Activated CD8-positive, alpha-beta memory T cell treated with anti-CD3 and anti-CD28 coated beads for 1 hour (primary cell): ENCODE measurements at places on chromosomes 2 and 18.

DNA sequence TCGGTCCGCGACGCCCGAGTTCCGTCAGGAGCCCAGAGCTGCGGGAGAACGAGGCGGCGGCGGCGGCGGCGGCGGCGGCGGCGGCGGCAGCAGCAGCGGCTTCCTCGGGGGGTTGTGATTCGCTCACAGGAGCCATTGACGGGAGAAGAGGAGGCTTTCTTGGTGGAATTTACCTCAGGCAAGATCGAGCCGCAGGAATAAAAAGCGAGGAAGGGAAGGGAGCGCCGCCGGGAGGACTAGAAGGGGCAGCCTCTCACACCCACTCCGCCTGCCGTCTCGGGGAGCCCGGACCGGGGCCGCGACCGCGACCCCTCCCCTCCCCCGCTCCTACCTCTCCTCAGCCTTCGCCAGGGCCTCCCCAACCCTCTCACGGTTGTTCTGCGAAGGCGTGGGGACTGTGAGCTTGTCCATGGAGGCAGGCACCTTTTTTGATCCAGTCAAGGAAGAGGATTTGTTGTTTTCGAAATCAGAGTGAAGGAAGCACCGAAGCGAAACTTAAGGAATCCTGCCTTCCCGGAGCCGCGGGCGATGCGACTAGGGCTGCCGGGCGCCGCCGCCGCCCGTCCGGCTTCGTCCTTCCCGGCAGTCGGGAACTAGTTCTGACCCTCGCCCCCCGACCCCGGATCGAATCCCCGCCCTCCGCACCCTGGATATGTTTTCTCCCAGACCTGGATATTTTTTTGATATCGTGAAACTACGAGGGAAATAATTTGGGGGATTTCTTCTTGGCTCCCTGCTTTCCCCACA is 506 bp downstream of the BMPR2 start:
- peak; percentile 28 for DNase-seq

DNA sequence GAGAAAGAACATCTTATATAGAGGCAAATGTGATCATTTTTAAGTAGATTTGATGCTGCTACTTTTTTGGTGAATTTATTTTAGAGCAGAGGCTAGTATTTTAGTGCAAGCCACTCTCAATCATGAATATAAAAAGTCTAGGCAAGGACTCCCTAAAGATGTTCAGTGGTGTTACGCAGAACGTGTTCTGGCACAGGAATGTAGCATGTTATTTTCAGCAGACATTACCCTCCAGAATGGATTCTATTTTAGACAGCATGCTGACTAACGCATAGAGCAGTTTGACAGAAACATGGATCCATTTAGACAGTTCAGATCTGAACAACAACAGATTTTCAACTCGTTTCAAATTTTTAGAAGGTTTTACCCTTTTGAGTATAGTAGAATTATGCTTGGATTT is 54.1 kb downstream of the DSC3 start:
- no peak for DNase-seq

DNA sequence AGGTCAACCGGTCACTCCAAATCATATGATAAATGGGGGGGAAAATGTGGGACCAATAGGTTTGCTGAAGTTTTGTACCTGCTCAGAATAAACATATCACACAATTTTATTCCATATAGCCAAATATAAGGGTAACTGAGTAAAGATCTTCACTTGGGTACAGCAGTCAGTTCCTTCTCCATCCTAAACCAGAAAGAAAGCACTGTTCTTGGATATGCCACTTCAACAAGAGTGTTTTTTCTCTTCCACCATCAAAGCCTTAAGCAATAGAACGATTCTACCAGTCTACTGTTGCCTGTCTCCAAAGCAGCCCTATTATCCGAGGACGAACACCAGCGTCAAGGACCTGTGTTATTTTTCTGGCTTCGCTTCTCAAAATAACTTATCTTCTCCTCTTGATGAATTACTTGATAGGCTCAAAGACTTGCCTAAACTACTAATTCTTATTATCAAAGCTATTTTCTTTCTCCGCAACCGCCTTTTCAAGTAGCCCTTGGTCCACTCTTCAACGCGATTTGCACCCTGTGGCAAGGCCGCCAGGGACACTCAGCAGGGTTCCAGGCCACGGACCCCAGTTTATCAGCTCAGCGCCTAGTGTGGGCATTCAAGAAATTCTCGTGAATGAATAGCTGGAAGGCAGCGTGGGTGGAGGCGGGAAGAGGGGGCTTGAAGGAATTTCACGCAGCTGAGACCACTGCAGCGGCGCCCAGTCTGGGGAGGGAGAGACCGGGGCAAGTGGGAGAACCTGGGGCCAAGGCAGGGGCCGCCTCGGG is 646 bp downstream of the ALS2 start:
- no peak for DNase-seq

DNA sequence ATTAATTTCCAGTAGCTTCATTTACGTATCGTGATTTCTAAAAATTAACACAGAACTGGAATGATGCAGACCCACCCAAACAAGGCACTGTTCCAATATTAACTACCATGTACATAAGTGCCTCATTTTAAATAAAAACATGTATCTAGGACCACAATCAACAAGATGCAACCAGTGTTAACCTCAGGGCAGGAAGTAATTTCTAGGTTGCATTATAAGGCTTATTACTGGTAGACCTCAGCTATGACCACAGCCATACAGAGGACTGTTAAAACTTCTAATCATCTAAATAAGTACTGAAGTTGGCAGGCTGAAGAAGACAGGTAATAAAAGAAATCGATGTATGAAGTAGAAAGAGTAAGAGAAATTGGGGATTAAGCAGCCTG is 262.9 kb downstream of the HDAC4 start:
- DNase-seq = no peak

DNA sequence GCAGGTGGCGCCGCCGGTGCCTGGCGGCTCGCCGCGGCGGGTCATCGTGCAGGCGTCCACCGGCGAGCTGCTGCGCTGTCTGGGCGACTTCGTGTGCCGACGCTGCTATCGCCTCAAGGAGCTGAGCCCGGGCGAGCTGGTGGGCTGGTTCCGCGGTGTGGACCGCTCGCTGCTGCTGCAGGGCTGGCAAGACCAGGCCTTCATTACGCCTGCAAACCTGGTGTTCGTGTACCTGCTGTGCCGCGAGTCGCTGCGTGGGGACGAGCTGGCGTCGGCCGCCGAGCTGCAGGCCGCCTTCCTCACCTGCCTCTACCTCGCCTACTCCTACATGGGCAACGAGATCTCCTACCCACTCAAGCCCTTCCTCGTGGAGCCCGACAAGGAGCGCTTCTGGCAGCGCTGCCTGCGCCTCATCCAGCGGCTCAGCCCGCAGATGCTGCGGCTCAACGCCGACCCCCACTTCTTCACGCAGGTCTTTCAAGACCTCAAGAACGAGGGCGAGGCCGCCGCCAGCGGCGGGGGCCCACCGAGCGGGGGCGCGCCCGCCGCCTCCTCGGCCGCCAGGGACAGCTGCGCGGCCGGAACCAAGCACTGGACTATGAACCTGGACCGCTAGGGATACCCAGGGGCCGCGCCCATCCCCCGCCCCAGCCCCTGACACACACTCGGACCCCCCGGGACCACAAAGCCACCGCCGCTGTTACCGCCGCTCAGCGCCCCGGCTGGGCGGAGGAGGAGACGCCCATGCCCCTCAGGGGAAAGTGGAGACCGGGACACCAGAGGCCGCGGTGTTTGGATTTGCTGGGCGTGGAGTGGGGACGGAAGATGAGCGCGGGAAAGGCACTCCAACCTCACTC is 1.1 kb downstream of the CDK5R2 start:
- no peak for DNase-seq

DNA sequence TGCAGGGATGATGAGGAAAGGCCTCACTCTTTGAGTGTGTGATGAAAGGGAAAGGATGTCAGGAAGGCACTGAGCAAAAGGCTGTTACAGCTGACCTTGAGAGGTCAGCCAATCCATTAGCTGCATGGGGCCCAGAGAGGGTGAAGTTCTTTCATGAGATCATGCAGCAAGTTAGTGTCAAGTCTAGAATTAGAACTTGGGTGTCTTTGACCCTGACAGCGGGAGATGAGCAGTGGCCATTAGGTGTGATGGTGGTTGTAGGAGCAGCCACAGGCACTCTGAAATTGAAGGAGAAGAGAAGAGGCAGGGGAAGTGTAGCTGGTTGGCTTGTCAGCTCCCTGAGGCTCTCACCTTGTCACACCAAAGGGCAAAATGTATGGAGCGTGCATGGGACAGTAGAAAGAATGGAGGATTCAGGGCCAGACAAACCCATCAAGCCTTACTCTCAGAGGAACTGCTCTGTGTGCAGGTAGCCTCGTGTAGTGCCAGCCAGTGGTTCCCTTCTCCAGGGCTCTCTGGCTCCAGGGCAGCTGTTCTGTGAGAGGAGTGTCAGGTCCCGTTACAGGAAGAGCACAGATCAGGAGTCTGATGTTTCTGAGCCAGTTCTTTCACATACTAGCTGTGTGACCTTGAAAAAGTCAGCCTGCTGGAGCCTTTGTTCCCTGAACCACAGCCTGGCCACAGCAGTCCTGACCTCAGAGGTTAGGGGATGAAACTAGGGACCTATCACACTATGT is 35.9 kb downstream of the MAP4K4 start:
- DNase-seq = no peak

DNA sequence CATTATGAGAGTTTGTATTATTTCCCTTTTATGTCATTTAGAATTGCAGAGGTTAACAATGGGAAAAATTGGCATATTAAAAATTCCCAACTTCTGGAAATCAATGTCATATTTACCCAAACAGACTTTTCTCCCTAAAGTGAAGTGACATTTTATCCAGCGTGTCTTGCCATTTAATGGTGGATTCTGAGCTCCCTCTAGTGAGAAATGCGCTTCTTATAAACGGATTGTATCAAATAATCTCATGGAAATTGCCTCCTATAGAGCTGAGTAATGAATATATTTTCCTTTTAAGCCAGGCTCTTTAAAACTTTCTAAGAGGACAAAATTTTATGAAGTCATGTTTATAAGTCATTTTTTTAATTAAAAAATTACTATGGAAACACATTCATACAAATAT is 5.7 kb upstream of the GCFC2 start:
- no peak for DNase-seq

GRCh38 chr2:28684142-28684858 is 67.3 kb upstream of the PPP1CB start:
- DNase-seq = no peak

- DNase-seq = no peak
These were observed 220.6 kb upstream of the SH3BP4 start for GRCh38 chr2:234731236-234731635.

DNA sequence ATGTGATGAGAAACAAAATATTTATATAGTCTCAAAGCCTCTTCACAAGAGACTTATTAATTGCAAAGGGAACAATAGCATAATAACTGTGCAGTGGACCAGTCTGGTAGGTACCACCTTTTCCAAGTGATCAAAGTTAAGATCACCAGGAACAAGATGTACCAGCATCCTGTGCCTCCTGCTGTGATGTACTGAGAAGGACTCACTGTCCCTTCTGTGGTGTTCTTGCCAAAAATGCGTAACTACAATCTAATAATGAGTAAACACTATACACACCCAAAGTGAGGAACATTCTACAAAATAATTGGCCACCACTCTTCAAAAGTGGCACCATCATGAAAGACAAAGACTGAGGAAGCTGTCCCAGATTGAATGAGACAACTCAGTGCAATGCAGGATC is 14.5 kb downstream of the GNLY start:
- DNase-seq = no peak

DNA sequence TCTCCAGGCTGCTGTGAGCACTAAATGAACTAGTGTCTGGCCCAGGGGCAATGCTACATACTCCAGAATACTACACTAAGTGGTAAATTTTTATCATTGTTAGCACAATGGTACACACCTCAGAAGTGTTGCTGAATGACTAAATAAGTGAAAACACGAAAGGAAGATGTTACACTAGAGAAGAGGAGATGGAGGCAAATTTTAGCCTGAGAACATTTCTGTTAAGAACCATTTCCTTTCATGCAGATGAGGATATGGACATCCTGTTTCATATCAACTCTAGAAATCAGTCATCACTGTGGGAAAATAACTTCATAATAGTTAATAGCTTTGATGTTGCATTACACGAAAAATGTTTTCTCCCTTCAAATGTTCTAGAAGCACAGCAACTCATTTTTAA is 117.6 kb upstream of the STK17B start:
- no peak for DNase-seq

- no peak for DNase-seq
These were observed 8.9 kb upstream of the SKOR2 start for GRCh38 chr18:47260120-47260923.

- DNase-seq = no peak
These were observed 23.4 kb downstream of the TNFRSF11A start for GRCh38 chr18:62348474-62348873.

DNA sequence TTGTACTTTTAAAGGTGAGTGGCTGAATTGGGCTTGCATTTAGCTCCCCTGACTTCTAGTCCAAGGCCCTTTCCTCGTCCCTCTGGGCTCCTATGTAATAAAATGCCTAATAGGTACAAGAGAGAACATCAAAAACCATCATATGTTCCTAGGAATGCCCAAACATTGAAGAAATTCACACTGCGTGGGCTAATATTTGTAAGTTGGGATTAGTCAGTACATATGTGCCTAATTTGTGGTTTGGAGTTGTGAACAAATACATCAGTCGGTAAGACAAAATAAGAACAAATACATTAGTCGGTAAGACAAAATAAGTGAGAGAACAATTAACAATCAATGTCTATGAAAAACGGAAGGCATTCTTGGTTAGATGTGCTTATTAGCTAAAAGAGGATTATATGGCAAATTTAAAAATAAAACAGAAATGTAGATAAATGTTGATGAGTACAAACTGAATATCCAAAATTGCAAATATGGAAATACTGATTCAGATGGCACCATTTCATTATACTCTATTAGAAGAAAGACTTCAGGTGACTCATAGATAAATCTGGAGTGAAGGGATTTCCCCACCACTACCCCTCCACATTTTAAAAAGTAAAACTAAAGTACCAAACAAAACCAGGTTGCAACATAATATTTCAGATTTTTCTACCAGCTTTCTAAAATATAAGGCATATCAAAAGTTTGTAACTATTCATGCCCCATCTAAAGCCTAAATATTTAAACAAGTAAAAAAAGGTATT is 325.4 kb downstream of the ZEB2 start:
- DNase-seq = no peak

DNA sequence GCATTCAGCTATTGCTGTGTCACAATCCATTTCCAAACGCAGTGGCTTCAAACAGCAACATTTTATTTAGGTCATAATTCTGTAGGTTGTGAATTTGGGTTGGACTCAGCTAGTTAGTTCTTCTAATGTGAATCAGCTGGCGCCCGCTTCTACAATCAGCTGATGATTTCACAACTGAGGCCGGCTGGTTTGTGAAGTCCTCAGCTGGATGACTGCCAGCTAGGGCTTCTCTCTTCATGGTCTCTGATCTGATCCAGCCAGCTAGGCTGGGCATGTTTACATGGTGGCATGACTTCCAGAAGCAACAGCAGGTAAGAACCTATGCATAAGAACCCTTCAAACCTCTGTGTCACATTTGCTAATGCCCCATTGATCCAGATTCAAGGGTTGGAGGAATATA is 172.0 kb downstream of the SLC4A10 start:
- no peak for DNase-seq
